NCI-H1105 (cell line): ENCODE measurements at places on chromosomes 13 and 19.
A peak's percentile ranks its signal among the peaks of the same experiment; 100 is the strongest.

DNA sequence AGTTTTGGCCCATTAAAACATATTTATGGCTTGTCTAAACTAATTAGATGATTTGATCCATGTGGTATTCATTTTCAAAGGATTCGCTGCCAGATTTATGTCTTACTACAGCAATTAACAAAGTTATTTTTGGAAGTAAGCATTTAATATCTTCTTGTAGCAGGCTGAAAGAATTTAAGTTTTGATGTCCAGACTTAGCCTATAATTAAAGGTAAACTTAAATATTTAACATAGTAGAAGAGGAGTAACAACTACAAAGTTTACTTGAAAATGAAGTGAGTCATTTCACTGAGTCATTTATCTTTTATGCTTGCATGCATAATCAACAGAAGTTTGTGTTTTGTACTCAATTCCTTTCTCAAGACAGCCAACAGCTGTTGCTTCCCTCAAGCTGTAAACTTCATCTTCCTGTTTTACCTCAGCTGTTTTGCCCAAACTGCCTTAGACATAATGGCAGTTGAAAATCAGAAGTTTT is 58.1 kb downstream of the EDNRB start:
- DNase-seq, result no peak

- DNase-seq, result no peak
These were observed 42.4 kb downstream of the BBC3 start for GRCh38 chr19:47188507-47189033.

DNA sequence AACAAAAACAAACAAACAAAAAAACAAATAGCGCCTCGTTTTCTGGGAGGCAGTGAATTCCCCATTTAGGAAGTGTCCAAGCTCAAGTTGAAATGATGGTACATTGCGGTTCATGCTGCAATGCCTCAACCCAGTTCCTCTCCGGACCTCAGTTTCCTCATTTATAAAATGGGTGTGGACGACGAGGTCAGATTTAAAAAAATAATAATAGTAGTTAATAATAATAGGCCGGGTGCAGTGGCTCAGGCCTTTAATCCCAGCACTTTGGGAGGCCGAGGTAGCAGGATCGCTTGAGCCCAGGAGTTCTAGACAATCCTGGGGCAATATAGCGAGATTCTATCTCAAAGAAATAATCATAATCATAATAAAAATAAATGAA is 15.5 kb upstream of the ERCC1 start:
- DNase-seq, result no peak

DNA sequence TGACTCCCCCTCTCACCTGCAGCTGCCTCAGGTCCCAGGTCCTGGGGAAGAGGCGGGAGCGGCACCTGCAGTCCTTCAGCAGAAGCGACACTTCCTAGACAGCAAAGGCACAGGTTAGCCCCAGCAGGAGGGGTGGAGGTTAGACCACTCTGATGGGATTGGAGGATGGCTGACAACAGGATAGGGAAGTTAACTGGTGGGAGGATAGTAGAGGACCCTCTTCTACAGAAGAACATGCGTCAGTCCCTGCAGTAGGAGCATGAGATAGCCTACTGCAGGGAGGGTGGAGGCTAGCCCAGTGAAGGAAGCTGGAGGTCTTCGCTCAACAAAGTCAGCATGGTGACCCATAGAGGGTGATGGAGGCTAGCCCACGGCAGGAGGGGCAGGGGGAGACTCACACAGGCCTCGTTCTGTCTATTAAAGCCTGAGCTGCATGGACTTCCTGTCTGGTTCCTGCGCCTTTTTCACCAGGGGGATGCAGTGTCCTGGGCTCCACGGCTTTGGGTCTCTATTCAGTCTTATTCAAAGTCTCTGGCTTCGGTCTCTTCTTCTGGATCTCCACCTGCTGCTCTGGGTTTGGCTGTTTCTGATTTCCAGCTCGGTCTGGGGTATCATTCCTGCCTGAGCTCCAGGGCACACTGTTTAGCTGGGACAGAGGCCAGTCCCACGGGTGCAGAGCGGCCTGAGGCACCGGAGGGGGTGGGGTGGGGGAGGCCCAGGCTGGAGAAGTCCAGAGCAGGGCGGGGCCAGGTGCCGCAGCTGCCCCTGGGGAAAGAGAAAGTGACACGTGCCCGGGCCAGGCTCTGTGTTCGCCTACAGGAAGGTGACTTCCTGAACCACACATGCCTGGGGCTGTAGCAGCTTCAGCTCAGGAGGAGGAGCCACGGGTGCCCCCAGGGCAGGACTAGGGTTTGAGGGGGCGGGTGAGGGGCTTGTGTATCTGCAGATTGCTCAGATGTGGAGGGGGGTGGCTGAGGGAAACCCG is 7.3 kb downstream of the IFNL3 start:
- no peak for DNase-seq

- no peak for DNase-seq
These were observed 65.0 kb downstream of the ARHGEF7 start for GRCh38 chr13:111179908-111180760.

- peak; percentile 15 for DNase-seq
These were observed 1.5 kb downstream of the UNC13A start for GRCh38 chr19:17686592-17687024.

DNA sequence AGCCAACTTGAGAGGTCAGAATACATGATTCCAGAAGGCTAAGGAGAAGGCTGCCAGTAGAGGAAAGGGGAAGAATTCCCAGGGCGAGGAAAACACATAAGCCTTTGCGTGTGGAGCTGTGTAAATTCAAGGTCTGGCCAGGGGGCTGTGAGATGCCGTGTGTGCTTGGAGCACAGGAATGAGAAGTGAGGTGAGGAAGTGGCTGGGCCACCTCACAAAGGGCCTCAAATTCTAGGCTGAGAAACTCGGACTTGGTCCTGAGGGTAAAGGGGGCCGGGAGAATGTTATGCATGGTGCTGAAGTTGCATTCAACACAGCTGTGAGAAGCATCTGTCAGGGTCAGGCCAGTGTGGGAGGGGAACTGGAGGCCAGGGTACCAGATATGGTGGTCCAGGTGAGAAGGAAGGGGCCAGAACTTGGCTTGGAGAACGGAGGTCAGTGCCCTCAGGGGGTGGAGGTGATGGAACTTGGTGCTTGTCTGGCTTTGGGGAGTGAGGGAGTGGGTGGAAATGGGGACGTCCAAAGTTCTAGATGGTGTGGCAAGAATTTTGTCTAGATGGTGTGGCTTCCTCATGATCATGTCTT is 4.9 kb upstream of the ZNF580 start:
- DNase-seq, result no peak

- no peak for DNase-seq
These were observed 60.5 kb downstream of the SPATA13 start for GRCh38 chr13:24221007-24221406.

- no peak for DNase-seq
These were observed 15.3 kb downstream of the DYRK1B start for GRCh38 chr19:39818626-39819097.

- no peak for DNase-seq
These were observed 42.9 kb downstream of the GGACT start for GRCh38 chr13:100545684-100546061.

DNA sequence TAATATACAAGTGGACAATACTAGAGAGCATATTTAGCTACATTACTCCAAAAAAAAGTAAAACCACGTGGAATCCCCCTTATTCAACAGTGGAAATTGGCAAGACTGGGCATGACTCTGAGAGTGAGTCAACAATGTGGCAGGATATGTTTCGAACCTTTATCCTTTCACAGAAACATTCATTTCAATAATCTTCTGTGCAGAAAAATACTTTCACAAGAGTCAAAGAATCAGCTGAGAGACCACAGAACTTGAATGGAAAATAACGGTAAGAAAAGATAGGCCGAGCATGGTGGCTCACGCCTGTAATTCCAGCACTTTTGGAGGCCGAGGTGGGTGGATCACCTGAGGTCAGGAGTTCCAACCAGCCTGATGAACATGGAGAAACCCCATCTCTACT is 25.1 kb upstream of the CD70 start:
- DNase-seq, result no peak

- no peak for DNase-seq
These were observed 115.3 kb upstream of the FNDC3A start for GRCh38 chr13:48860364-48860763.

- DNase-seq, result no peak
These were observed 7.8 kb downstream of the ANKLE1 start for GRCh38 chr19:17289489-17289888.

GRCh38 chr19:34484328-34484727 is 2.8 kb downstream of the WTIP start:
- no peak for DNase-seq

DNA sequence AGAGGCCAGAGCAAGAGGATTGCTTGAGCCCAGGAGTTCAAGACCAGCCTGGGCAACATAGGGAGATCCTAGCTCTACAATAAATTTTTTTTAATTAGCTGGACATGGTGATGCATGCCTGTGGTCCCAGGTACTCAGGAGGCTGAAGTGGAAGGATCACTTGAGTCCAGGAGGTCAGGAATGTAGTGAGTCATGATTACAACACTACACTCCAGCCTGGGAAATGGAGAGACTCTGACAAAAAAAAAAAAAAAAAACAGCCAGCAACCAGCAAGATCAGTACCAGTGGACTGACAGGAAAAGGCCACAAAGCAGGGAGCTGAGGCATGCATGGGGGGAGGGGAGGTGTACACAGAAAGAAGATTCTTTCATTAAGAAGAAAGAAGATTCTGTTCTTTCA is 52.7 kb upstream of the RFXAP start:
- DNase-seq, result no peak

GRCh38 chr19:40091205-40092129 is 724 bp upstream of the ZNF780A start:
- DNase-seq, result no peak

GRCh38 chr13:30862707-30863106 is 43.4 kb upstream of the MEDAG start:
- DNase-seq, result no peak

DNA sequence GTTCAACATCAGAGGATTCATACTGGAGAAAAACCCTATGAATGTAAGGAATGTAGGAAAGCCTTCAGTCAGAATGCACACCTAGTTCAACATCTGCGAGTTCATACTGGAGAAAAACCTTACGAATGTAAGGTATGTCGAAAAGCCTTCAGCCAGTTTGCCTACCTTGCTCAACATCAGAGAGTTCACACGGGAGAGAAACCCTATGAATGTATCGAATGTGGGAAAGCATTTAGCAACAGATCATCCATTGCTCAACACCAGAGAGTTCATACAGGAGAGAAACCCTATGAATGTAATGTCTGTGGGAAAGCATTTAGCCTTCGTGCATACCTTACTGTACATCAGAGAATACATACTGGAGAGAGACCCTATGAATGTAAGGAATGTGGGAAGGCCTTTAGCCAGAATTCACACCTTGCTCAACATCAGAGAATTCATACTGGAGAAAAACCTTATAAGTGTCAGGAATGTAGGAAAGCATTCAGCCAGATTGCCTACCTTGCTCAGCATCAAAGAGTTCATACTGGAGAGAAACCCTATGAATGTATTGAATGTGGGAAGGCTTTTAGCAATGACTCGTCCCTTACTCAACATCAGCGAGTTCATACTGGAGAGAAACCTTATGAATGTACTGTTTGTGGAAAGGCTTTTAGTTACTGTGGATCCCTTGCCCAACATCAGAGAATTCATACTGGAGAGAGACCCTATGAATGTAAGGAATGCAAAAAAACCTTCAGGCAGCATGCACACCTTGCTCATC is 15.4 kb downstream of the ZNF570 start:
- no peak for DNase-seq

- DNase-seq, result peak; percentile 63
These were observed 615 bp upstream of the PSMC4 start for GRCh38 chr19:39970425-39970674.

DNA sequence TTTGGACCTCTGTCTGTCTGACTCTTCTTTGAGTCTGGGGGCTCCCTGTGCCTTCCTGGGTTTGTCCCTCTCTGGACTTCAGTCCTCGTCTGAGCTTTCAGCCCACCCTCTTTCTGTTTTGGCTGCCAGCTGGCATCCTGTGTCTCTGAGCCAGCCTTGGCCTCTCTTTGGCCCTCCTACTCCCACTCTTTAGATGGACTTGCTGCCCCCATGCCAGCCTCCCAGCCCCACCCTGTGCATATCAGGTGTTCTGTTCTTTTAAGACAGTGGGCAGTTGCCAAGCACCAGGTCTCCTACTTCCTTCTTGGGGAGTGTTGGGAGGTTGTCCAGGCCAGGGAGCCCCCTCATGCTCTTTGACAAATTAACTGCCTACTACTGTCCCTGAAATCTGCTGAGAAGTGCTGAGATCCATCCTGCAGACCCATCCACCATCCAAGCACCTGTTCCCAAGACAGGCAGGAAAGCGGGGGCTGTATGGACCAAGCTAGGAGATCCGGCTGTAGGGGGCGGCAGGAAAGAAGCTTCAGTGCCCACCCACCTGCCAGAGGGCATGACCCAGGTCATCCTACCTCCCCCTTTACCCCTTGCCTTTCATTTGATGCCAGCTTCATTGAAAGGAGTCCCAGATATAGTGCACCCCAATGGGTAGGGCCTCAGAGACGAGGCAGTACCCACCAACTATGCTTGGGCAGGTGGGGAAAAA is 9.6 kb downstream of the CIC start:
- DNase-seq, result no peak

GRCh38 chr19:17129377-17129776 is 53.8 kb downstream of the MYO9B start:
- no peak for DNase-seq

DNA sequence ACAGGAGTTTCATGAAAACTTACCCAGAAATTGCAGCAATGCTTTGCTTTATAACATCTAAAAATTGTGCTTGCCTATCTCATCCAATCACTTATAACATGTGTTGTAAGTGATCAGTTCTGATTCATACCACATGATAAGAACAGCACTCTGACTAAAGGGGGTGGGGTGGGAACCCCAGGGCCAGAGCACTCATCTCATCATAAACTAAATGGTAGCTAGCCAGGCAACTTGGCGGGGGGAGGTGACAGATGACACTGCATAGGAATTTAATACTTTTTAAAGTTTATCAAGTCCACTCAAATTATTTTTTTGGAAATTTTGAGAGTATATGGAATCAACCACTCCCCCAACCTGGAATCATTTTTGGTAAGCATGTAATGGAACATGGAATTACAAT is 42.1 kb downstream of the FOXO1 start:
- DNase-seq, result no peak

- no peak for DNase-seq
These were observed 15.5 kb upstream of the ZNF888 start for GRCh38 chr19:52938761-52939160.

DNA sequence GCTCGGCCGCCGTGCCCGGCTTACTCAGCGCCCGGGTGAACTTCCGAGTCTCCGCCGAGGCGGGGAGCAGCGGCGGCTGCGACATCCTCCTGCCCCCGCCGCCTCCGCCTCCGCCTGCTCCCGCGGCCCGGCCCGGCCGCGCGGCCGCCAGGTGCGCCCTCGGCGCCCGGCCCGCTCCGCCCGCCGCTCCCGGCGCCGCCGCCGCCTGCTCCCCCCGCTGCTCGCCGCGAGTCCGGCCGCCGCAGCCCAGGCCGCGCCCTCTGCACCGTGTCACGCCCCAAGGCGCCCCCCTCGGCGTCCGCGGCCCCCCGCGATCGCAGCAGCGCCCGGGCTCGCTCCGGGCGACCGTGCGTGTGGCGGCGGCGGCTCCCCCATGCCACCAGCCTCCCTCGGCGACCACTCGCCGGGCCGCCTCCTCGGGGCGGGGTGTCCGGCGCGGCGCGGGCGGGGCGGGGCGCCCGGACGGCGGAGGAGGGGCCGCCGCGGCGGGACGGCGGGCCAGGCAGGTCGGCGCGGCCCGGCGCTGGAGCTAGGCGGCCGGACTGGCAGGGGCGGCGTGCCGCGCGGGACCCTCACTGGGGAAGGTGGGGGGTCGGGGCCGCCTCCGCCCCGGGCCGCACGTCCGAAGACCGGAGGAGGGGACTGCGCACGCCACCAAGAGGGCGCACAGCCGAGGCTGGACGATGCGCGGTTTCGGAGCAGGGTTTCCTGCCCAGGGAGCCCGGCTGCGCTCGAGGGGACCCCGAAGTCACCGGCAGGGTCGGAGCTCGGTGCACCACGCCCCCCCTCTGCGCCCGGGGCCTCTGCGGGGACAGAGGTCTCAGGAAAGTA is 108.6 kb upstream of the DOCK9 start:
- peak; percentile 17 for DNase-seq
